ENCODE measurements at places on chromosomes 2 and 18. TPM values are rescaled to one million over a fixed set of nuclear protein-coding genes. Genes with fewer than 3 reads are reported as not detected.

DNA sequence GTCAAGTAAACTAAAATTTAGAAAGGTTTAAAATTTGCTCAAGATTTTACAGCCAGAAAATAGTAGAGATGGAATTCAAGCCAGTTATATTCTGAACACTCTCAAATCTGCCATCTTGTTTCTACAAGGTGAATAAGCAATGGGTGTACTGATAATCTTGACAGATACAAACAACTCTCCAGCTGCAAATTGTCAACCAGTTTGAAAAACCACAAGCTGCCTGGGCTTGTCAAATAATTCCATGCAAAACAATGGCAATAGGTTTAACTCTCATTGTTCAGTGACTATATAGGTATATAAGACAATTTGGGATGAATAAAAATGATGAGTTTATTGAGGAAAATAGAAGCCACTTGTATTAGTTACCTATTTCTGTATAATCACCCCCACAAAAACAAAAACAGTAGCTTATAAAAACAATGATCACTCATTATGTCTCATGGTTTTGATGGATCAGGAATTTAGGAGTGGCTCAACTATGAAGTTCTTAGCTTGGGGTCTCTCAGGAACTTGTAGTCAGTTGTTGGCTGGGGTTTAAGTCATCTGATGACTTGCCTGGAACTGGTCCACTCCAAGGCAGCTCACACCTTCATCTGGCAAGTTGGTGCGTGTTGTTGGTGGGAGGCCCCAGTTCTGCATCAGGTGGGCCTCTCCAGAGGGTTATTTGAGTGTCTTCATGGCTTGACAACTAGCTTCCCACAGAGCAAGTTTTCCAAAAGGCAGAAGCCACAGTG is 12.6 kb upstream of the EVA1A start:
- no peak for DNase-seq

- DNase-seq = peak; percentile 92
These were observed 42.9 kb downstream of the HDLBP start for GRCh38 chr2:241272303-241273209.

DNA sequence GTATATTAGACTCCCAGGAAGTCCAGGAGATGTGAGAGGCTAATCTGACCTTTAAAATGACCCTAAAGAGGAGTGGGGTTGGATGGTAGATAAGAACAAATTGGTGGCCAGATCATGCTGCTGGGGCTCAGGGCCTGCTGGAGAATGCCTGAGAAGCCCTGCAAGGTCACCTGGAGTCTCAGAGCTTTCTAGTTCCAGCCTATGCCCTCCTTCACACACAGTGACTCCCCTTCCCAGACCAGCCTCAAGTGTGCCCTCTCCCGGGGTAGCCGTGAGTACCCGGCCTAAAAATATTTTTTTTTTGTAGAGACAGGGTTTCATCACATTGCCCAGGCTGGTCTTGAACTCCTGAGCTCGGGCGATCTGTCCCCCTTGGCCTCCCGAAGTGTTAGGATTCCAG is 44.2 kb upstream of the FZD5 start:
- DNase-seq = no peak

- DNase-seq = no peak
These were observed 946.9 kb upstream of the SOX11 start for GRCh38 chr2:4745056-4745991.

DNA sequence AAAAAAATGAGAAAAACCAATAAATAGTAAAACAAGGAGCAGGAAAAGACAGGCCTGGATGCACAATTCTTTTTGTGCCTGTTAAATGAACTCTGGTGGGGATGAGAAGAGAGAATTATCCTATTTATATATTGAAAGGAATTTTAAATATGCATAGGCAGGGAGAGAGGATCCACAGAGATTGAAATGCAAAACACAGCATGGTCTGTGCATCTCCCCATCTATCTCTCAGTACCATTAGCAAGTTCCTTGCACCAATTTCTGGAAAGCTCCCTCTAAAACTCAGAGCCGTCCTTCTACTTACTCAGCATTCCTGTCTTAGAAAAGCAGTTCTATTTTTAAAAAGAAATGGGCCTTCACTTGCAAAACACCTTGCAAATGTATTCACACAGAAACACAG is 502.3 kb upstream of the KLHL29 start:
- DNase-seq = no peak

- DNase-seq = no peak
These were observed 210.9 kb downstream of the CDH20 start for GRCh38 chr18:61544178-61544577.

DNA sequence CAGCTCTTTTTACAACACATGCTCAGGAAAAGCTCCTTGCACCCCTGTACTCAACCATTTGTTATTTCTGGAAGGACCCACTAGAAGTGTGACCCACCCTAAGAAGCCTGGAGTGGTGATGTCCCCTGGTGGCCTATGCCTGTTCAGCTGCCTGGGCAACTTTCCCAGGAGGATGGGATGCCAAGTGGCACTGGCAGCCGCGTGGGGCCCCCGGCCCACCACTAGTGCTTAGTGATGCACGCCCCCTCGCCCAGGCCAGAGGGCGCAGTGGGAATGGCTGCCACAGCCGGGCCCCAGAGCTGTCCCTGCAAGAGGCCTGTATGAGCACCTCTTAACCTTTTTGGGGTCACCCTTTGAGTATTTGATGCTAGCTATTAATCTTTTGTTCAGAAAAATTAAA is 18.1 kb downstream of the IMPA2 start:
- DNase-seq = peak; percentile 48

DNA sequence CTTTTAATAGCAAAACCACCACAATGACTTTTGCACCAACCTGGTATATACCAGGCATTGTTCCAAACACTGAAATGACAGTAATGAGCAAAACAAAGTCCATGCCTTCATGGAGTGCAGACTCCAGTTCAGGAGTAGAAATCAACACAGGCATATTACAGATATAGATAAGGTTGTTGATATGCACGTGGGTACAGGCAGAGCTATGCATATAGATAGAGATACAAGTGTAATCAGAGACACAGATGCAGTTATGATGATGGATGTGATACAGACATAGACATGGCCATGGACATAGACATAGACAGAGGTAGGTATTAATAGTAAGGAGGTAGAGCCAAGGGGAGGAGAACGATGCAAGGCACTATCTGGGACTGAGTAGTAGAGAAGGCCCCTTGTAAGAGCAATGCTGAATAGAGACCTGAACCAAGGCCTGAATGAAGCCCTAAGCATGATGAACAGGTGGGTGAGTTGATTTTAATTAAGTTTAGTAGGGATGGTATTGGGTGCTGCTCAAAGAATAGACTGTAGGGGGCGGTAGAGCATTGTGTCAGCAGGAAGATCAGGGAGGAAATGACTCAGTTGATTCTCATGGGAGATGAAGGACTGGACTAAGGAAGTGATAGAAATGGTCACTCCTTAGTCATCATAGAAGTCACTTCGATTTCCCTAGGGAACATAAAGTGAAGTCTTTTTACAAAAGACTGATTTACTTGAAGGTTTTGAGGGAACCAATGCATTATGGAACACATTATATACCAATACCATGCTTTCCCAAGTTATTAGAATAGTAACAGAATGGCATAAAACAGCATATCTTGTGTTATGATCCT is 39.4 kb downstream of the CMPK2 start:
- DNase-seq = no peak

- no peak for DNase-seq
These were observed 192.8 kb upstream of the ZNF521 start for GRCh38 chr18:25544546-25545287.

DNA sequence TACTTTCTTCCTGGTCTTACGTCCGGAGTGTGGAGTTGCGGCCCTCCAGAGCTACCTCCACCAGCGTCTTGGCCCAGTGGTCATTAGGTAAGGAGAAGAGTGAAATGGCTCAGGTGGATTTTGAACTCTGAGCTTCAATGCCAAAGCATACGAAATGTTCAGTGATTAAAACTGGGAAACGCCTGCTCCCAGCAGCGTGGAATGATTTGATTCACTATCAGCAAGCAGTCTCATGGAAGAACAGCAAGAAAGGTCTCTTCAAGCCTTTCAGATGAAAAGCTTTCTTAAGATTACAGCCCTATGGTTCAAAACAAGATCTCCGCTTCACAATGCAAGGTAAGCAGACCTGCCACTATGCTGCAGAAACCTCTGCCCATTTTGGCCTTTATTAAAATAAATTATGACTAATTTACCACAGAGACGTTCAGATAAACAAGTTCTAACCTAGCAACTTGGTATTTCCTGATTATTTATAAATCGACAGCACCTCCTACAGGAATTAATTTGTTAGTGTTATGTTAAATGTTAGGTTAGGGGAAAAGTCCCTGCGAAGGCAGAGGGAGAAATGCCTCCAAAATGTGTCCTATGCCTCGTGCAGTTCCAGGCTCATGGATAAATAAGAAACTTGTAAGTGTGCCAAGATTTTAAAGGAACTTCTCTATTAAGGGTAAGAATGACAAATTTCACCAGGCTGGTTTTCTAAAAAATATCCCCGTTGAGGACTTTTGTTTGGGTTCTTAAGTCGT is 10.1 kb downstream of the SP9 start:
- DNase-seq = no peak

DNA sequence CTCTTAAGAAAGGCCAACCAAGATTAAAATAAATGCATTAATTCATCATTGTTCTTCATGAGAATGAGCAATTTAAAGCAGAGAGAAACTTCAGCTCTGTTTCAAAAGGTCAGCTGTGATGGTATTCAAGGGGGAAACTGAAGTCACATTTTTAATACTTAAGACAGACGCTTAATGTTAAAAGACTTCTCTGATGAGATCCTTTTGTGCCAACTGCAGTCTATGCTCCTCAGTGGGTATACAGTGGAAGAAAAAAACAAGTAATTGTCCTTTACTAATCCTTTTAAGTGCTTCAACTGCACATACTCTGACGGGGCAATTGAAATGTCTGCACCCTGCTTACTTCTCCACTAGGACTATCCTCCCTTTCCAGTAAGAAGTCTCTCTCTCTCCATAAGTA is 309.7 kb downstream of the GULP1 start:
- DNase-seq = no peak

- no peak for DNase-seq
These were observed 39.6 kb downstream of the MGAT4A start for GRCh38 chr2:98691303-98691702.

GRCh38 chr2:157592948-157593347 is 35.7 kb downstream of the ACVR1C start:
- DNase-seq = no peak

DNA sequence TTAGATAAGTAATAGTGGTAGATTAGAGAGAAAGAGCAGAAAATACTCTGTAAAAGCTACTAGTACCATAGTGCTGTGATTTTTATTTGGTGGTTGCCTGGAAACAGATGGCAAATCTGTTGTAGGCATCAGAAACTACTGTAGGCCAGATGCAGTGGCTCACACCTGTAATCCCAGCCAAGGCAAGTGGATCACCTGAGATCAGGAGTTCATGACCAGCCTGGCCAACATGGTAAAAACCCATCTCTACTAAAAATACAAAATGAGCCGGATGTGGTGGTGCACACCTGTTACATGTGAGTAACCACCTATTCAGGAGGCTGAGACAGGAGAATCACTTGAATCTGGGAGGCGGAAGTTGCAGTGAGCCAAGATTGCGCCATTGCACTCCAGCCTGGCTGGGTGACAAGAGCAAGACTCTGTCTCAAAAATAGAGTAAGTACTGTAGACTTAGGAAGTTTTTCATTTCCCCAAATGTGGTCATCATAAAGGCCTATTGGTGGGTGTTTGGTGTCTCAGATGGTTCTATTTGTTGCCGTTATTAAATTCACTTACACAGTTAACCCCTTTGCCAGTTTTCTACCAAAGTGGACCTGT is 79.6 kb downstream of the SPTBN1 start:
- peak; percentile 75 for DNase-seq

GRCh38 chr18:12330766-12331165 is 22.7 kb downstream of the TUBB6 start:
- no peak for DNase-seq

GRCh38 chr2:181850936-181851560 is 40.5 kb upstream of the ITPRID2 start:
- DNase-seq = no peak

- no peak for DNase-seq
These were observed 9.8 kb upstream of the SCYGR1 start for GRCh38 chr2:227397562-227397961.

DNA sequence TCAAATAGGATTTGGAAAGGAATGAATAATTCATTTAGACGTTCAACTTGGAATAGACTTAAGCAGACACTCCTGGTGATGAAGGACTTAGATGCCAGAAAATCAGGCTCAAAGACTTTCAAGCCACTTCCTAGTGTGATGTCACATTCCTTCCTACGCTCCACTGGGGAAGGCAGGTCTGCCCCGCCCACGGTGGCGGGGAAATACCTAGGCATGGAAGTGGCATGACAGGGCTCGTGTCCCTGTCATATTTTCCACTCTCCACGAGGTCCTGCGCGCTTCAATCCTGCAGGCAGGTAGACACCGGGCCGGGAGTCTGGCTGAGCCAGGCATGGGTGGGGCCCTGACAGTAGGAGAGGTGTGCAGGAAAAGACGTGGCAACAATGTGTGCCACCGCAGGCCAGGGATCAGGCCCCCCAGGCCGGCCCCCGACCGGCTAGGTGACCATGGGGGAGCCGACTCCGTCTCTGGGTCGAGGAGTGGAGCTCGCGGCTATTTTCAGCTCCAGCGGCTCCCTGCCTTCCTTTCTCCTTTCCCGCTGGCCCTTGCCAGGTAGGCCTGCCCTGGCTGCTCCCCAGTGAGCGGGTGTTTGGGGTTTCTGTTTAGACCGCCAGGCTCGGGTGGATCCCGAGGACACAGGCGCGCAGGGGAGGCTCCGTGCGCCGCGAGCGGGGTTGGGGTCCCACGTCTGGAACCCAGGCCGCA is at the start of gene IL1RL2:
Gene IL1RL2 (plus strand): TSS at position 233 of the 705 bp plus-strand sequence. CDS start 845 bp downstream, outside the sequence.
- peak; percentile 66 for DNase-seq

DNA sequence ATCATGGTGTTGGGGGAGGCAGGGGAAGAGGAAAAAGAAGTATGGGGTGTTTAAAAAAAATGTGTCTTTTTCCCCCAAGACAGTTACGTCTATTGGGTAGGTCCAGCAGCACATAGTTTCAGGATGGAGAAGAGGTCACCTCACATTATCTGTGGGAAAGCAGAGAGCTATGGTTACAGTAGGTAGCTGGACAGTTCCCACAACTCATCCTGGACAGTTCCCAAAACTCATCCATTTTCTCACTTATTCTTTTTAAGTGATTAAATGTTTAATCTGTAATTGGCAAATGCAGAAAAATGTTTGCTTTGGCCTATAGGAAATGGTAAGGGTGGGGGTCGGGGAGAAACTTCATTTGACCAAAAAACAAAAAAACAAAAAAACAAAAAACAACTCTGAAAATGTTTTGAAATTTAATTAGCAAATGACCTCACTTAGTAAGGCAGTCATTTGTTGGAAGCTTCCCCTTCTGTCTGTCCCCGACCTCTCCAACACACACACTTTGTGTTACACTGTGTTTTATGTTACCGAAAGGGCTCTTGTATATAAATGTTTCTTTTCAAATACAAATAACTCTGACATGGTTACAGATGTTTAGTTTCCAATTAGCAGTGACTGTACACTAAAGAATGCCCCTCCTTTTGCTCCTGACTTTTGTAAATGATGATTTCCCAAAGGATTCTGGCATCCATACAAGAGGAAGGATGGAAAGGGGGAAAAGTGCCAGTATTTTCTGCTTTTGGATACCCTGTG is 173.3 kb upstream of the ZFP36L2 start:
- DNase-seq = peak; percentile 71

- no peak for DNase-seq
These were observed 530.1 kb downstream of the SOX11 start for GRCh38 chr2:6222296-6222695.

GRCh38 chr18:61572871-61573270 is 239.6 kb downstream of the CDH20 start:
- no peak for DNase-seq

GRCh38 chr2:191105082-191105481 is 45.7 kb downstream of the STAT4 start:
- DNase-seq = no peak

Gene LIMS2
- total RNA-seq = 357 TPM

Gene SLC66A3
- total RNA-seq = 71.7 TPM

Gene CCDC141
- total RNA-seq = 3.1 TPM

Gene ZNF804A
- 0.14 TPM for total RNA-seq

Gene CNGA3
- total RNA-seq = 4.3 TPM

Gene CD28
- total RNA-seq = 0.28 TPM
